CD14-positive monocyte (primary cell): ENCODE measurements at places on chromosomes 3 and 15.

GRCh38 chr15:45728641-45729040 is 93.8 kb downstream of the SQOR start:
- DNase-seq: no peak

DNA sequence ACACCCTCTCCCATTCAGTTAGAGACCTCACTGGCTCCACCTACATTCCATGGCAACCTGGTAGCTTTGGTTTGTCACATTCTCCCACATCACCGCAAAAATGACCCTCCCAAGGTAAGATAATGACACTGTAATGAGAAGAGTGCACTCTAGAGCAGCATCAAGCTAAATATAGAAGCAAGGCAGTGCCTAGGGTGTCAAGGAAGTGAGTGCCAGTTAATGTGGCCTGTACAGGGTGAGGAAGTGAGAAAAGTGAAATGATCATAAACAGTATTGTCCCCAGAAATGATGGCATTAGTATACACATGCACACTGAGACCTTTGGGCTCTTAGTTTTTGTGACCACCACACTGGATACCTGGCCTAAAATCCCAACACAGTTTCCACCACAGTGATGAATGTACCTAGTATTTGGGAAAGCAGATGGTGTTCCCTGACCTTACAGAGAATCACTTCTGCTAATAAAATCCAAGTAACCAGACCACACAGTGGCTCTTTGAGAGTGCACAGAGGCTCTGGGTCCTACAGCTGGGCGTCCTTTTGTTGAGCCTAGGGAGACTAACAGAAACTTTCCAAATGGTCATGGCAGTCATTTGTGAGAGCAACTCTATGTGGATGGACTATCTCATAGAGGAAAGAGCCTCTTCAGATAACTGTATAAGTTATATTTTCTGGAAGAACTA is 106.6 kb downstream of the ARPP21 start:
- DNase-seq: no peak

GRCh38 chr3:79255292-79255691 is 512.5 kb downstream of the ROBO1 start:
- DNase-seq: no peak

DNA sequence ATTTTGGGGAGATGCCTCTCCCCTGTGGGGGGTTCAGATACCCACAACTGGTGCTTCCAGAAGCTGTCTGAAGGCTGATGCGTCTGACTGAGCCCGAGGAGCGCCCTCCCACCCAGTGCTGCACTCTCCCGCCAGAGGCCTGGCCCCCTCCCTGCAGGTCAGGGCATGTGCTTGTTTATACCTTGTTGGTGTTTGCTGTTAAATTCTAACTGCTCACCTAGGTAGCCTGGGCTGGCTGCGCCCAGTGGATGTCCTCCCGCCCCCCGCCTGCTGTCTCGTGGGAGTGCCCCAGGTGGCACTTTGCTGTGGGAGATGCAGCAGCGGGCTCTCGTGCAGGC is 12.9 kb downstream of the KLF13 start:
- no peak for DNase-seq

DNA sequence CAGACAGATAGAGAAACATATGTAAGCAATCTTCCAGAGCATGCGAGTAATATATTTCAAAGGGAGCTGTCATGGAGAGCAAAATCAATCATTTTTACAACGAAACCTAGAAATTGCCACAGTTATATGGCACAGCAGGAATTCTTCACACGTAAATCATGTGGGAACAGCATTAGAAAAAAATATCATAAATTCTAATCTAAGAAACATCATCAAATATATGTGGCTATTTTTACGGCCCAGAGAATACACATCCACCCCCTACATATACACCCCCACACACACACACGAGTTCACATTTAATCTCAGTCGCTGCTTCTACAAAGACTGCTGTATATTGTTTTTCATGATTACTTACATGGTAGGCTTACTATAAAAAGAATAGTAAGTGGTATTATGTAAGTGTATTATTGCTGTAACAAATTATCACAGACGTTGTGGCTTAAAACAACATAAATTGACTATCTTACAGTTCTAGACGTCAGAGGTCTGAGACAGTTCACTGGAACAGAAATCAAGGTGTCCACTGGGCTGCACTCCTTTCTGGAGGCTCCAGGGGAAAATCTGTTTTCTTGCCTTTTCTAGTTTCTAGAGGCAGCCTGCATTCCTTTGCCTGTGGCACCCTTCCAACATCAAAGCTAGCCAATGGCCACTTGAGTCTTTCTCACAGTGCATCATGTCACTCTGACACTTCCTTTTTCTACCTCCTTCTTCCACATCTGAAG is 363.3 kb downstream of the ULK4 start:
- no peak for DNase-seq

DNA sequence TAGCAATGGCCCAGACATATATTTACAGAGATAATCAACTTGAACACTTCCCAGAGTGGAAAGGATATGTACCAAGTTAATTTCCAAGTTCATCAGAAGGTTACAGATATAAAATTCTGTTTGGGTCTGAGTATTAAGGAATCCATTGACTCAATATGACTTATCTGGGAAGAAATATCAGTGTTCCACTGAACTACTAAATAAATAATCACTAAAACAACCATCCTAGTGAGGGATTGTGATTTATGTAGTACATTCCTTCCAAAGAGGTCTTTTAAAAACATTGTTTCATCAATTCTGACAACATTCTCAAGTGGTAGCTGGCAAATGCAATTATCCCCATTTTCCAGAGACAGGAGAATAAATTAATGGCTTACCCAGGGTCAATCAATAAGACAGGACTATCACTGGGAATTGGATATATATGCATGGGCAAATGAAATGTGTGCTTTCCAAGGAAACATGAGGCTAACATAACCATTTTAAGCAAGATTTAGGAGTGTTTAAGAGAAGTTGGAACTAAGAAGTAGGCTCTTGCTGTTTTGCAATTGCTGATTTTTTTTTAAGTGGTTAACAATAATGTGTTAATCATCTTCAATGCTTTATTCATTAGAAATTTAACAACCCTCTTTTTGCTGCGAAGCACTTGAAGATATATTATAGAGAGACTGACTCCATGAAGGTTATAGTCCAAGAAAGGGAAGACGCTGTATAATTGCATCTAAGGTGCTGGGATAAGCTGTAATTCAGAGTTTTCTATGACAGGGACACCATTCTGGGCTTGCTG is 37.9 kb downstream of the SLC9A9 start:
- no peak for DNase-seq

DNA sequence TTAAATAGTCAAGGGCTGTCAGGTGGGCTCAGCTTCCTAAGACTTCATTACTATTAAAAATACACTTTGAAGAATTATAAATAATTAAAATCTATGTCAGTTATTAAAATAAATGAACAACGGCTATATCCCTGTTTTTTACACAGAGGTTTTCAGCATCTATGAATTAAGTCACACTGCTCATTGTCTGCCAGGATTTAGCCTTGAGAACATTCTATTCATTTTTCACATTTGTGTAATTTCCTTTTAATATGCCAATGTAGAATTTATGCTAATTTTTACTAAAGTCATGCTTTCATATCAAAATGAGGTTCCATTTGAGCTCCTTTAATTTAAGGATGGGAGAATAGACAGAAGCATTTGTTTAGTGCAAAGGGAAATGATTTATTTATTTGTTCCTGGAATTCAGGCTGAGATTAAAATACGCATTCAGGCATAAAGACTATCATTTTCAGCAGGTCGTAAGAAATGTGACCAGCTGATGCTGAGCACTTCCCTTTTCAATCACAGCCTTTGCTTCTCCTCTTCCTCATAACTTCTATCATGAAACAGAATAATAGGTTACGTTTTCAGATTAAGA is 345.1 kb downstream of the MFSD1 start:
- no peak for DNase-seq

DNA sequence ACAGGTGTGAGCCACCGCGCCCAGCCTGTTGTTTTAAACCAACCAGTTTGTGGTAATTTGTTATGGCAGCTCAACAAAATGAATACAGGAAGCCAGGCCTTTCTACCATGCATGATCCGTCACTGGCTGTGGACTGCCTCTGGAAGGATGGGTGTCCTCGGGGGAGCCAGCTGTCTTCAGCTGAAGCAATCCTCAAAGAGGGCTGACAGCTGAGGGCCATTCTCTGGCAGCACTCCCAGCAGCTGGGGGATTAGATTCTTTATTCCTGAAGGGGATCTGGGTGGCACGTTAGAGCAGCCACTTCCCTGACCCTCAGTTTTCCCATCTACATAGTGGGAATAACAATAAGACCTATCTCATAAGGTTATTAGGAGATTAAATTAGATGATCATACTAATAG is 24.4 kb downstream of the POLR2M start:
- no peak for DNase-seq

GRCh38 chr3:46020766-46021510 is 6.3 kb downstream of the XCR1 start:
- DNase-seq: no peak

- peak; percentile 74 for DNase-seq
Measured at GRCh38 chr15:55289011-55289745, 435 bp downstream of the RAB27A start.

DNA sequence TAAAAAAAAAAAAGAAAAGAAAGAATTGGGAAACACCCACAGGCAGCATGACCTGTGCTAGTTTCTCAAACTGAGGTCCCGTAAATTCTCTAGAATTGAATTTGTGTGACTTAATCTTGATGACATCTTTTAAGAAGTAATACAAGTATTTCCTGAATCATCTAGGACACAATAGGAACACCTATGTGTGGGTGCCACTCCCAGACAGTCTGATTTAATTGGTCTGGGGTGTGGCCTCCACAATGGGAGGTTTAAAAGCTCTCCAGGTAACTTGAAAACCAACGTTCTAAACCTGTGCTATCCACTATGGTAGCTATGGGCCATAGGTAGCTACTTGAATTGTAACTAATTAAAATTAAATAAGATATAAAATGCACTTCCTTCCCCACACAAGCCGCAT is 28.1 kb downstream of the CFAP92 start:
- no peak for DNase-seq

DNA sequence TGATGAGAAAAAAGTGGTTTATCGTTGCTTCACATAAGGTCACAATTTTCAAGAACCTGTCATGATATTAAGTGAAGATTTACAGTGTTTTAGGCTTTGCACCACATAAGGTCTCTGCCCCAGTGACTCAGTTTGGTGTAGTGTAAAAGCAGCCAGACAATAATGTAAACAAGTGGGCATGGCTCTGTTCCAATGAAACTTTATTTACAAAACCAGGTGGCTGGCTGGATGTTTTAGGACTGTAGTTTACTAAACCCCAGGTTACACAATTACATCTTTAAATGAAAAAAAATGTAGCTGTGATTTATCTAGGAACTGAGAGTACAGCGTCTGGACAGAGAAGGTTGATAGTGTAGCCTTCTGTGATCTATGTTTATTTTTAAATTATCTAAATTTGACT is 9.7 kb upstream of the FBXL22 start:
- DNase-seq: no peak

DNA sequence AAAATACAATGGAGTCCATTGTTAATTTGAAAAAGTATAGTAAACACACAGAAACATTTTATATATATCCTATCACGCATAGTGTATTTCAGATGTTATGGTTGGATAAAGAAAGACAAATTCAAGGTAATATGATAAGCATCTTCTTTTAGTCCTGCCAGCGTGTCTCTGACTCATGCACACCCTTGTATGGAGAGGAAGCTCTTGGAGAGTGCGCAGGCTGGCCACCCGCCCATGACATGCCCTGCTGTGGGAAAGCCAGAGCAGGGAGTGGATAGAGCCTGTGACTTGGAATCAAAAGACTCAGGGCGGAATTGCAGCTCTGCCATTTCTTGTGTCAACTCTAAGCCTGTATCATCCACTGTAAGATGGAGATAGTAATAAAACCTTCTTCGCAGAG is 23.0 kb upstream of the COPG1 start:
- peak; percentile 92 for DNase-seq

DNA sequence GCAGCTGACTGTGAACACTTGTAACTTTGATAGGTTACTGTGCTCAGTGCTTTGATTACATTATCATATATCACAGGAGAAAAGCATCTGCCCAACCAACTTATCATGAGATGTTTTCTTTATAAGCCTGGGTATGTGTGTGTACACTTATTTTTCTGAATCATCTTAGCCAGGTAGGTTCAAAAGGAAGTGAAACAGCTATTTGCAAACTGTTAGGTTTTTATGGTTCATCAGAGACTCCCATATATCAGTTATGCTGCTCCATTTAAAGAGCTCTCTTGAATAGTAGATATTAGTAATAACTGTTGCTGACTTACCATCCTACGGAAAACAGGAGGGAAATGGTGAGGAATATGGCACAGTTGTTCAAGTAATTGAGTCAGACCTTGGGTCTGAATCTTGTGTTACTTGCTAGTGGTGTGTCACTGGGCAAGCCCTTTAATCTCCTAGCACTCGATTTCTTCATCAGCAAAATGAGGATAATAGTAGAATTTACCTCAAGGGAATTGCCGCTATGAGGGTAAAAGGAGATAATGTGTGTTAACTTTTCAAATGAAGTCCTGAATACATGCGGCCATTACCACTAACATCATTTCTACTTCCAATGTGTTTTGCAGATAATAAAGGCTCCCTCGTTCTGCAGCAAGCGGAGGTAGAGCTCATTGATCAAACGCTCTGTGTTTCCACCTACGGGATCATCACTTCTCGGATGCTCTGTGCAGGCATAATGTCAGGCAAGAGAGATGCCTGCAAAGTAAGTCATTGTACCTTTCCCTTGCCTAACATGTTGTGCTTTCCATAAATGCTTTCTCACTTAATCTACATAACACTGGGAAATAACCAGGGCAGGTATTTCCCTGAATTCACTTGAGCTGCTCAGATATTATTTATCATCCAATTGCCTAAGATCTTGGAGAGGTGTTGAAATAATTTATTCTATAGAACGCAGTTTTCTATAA is 7.8 kb upstream of the C3orf52 start:
- DNase-seq: no peak

- no peak for DNase-seq
Measured at GRCh38 chr15:82292271-82292670, 29.7 kb downstream of the SAXO2 start.

DNA sequence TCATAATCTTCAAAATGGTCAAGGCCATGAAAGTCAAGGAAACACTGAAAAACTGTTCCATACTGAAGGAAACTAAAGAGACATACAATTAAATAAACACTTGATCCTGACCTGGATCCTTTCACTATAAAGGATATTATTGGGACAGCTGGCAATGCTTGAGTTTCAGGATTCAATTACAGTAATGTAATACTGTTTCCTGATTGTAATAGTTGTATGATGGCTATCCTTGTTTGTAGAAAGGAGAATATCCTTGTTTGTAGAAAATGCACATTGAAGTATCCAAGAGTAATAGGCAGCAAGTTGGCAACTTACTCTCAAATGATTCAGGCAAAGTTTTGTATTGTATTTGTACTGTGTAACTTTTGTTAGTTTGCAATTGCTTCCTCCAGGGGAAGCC is 4.6 kb downstream of the CIDEC start:
- no peak for DNase-seq

GRCh38 chr3:116474801-116475200 is 29.5 kb upstream of the LSAMP start:
- DNase-seq: no peak

- no peak for DNase-seq
Measured at GRCh38 chr3:60096403-60096802, 1046.6 kb upstream of the CFAP20DC start.

- peak; percentile 94 for DNase-seq
Measured at GRCh38 chr3:14371573-14372474, 30.6 kb upstream of the SLC6A6 start.
